ENCODE measurements at places on chromosomes 5 and 9.
A peak's percentile ranks its signal among the peaks of the same experiment; 100 is the strongest.

DNA sequence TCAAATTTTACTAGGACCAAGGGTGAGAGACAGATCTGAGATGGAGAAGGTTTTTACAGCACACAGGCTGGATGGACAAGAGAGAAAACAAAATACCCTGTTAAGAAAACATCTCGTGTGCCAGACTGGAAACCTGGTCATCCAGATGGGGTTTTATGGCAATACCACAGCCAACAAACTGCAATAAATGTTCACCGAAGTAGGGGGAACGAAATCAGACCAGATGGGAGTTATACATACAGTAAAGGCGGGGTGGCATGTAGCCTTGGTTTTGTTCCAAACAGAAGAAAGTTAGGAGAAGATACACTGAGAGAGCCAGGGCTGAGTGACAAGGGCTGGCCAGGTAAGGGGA, 63.3 kb downstream of the DCP2 start:
- no peak for DNase-seq

GRCh38 chr5:134567641-134568336, 42.3 kb downstream of the JADE2 start:
- no peak for DNase-seq

GRCh38 chr5:153122403-153122802, 368.1 kb upstream of the GRIA1 start:
- no peak for DNase-seq

DNA sequence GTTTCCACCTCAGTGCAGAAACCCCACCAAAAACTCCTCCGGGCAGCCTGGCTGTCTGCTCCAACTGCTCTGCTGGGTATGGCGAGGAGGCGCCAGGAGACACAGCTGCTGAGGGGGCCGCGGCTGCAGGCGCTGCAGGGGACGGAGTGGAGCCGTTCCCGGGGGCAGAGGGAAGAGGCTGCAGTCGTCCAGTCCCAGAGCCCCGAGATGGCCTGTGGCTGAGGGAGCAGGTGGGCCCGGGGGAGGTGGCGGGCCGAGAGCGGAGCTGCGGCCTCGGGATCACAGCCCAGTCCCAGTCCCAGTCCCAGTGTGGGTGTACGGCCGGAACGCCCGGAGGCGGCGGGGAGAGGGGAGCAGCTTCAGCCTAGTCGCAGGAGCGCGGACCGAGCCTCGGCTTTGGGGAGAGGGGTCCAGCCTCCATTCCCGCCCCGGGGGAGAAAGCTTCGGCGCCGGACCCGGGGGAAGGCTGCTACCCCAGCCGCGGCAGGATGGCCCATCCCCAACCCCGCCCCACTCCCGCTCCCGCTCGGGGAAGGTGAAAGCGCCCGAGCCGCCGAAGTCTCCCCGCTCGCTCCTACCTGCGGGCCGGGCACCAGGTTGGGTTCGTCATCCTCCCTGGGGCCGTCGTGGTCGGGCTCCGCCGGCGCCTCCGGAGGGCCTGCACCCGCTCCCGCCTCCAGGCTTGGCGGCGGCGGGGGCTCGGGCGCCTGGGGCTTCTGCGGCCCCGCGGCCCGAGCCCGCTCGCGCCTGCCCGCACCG, 513 bp downstream of the FAM193B start:
- peak; percentile 19 for DNase-seq

GRCh38 chr9:107749787-107750444, 260.3 kb upstream of the KLF4 start:
- no peak for DNase-seq

DNA sequence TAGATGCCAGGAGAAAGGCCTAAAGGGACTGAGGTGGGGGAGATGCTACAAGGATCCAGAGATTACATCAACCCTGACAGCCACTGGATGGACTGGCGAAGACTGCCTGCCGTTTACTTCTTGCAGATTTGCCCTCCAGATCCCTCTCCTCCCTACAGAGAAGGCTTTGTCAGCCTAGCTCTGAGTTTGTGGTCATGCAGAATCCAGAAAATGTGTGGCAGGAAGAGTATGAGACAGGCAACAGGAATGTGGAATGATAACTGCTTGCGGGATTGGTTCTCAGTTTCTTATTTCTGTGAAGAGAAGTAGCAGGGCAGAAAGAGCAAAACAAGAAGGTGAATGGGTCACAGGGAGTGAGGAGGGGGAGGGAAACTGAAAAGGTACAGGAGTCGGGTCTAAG, 129.6 kb downstream of the TLE1 start:
- DNase-seq: no peak

GRCh38 chr5:85576666-85577065, 1041.1 kb upstream of the COX7C start:
- no peak for DNase-seq

DNA sequence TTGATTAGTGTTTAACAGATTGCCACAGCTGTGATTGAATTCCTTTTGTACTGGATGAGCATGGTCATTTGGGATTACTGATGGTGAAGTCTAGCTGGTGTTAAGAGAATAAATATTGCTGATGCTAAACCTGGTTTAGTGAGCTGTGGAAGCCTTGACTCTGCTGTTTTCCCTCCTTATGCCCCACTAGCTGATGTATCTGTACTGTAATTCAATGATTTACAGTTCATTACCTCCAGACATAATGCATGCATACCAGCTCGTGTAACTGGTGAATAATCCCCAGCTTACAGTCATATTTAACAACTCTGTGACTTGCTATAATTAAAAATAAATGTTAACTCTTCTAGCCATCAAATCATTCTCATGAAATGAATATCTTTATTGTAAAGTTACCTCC, 1.7 kb upstream of the CMYA5 start:
- DNase-seq: no peak

DNA sequence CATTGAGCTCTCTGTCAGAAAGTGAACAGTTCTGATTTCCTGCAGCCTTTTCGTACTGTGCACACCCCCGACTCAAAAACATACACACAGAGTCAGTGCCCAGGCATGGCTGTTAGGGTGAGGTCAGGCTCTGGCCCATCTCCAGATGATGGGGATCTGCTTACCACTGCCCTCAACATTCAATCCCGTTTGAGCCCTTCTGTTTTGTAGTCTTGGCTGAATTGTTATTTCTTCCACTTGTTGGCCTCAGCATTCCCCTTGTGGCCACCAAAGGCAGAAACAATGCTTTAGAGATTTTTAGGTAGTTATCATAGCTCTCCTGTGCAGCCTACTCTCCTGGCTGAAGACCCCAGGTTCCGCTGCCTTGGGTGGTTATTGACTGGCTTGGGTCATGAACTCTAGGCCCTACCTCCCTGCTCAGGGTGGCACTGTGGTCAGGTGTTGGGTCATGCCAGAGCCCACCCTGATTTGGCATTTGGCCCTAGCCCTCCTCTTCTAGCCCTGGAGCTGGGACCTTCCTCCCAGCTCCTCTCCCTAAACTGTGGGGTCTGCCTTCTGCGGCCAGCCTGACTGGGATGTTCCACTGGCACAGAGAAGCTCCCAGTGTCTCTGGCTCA, 7.8 kb upstream of the MYOZ3 start:
- no peak for DNase-seq

- no peak for DNase-seq
These were observed 291.5 kb downstream of the ZSWIM6 start for GRCh38 chr5:61623401-61624069.

GRCh38 chr9:96048104-96048955, 172.8 kb downstream of the ERCC6L2 start:
- no peak for DNase-seq

DNA sequence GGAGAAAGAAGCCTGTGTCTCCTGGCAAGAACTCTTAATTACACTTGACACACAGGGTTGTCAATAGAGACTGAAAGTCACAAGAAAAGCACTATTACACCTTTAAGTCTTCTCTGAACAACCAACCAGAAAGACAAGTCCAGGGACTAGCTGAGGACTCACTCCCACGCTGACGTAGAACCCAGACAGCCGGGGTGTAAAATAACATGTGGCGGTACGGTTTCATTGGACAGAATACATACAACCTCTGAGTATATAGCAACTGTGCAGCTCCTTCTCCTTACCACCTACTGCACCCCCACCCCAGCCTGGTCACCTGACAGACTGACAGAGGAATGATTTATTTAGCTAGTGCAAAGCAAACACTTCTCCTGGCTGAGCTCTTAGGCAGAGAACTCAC, 103.4 kb upstream of the RASEF start:
- no peak for DNase-seq

DNA sequence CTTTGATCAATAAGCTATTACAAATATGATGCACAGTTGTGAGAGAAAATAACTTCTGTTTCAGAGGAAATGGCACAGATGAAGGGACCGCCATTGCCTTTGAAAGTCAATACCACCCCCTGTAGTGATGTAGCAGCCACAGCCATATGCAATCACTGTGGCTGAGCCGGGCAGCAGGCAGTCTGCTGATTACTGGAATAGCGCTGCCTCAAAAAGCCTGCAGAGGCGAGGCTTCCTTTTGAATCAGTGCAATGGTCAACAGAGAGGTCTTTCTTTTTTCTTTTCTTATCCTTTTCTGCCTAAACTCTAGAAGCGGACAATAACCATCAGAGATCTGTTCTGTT, 265.1 kb upstream of the TAS2R1 start:
- no peak for DNase-seq

DNA sequence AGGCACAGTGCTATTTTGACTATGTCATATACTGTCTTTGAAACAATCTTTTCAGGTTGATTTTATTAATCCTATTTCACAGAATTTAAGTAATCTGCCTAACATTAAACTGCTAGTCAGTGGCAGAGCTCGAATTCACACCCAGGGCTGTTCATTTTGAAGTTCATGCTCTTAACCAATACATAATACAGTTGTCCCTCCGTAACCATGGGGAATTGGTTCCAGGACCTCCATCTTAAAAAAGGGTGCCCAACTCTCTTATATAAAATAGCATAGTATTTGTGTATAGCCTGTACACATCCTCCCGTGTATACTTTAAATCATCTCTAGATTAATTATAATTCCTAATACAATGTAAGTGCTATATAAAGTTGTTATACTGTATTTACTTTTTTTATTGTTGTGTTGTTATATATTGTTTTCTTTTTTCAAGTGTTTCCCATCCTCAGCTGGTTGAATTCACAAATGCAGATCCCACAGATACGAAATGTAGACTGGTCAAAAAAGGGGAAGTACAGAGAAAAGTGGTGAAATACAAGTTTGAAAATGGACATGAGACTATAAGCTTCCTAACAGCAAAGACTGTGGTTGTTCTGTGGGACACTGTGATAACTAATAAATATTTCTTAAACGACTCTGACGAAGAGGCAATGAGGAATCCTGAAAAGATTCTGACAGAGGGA, 18.3 kb downstream of the RFX3 start:
- no peak for DNase-seq

- no peak for DNase-seq
These were observed 181.3 kb downstream of the RAB3C start for GRCh38 chr5:58764199-58764598.

GRCh38 chr9:3863111-3863528, 337.3 kb upstream of the RFX3 start:
- no peak for DNase-seq

- no peak for DNase-seq
These were observed 23.7 kb downstream of the CCDC171 start for GRCh38 chr9:15576350-15577050.

DNA sequence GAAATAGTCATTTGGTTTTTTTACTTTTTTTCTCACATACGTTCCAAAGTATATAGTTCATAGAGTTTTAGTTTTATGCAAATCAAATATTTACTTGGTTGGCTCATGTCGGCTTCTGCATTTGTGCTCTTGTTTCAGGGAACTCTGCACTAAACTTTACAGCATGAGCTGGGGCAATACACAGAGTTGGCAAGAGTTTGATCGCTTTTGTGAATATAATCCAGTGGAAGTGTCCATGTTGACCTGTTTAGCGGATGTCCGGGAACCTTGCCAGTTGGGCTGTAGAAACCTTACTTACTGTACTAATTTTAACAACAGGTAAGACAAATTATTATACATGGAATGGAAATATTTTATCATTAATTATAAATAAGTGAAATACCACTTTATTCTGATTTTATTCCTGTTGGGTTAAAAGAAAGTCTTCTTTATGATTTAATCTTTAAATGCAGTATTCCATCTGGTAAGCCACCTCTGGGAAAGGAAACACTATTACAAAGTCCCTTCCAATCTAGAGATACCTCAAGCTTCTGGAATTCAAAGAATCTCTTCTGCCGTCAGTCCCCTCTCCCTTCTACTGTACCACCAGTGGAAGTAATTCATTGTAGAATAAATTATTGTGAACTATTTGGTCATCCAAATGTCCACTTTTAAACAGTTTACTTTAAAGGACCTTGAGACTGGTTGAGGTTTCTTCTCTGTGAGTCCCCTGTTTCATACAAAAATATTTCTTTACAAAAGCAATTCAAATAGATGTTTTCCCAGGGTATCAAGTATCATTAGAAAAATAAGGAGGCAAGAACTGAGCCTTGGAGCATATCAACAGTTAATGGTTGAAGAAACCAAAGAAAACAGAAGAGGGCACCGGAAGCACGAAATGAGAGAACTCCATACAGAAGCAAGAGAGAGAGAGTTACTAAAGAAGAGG, 45.2 kb upstream of the GLIPR2 start:
- DNase-seq: no peak

DNA sequence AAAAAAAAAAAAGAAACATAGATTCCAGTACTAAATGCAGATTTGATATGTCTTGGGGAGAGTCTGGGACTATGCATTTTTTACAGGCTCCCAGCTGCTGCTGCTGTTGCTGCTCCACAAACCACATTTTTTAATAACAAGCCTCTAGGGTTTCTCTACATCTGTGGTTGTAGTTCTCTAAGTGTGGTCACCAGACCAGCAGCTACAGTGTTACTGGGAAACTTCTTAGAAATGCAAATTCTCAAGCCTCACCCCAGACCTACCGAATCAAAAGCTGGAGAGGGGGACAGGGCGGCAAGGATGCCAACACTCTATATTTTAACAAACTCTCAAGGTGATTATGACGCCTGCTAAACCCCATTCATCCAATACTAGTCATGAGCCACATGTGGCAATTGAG, 293.4 kb upstream of the PTGER4 start:
- DNase-seq: no peak

DNA sequence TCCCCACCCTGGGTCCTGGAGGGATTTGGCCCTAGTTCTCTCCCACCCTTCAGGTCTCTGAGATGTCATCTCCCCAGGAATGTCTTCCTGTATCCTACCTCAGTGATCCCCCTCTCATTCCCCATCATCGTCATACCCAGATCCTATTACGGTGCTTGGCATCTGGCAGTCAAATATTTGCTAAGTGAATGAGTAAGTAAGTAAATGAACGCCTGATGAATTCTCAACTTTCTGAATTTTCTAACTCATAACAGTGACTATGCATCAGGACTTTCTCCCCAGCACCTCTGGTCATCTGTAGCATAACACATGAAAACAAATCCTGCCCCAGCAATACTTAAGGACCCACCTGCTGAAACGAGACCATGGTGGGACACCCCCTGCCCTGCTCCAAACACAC, 244.2 kb downstream of the EBF1 start:
- no peak for DNase-seq

DNA sequence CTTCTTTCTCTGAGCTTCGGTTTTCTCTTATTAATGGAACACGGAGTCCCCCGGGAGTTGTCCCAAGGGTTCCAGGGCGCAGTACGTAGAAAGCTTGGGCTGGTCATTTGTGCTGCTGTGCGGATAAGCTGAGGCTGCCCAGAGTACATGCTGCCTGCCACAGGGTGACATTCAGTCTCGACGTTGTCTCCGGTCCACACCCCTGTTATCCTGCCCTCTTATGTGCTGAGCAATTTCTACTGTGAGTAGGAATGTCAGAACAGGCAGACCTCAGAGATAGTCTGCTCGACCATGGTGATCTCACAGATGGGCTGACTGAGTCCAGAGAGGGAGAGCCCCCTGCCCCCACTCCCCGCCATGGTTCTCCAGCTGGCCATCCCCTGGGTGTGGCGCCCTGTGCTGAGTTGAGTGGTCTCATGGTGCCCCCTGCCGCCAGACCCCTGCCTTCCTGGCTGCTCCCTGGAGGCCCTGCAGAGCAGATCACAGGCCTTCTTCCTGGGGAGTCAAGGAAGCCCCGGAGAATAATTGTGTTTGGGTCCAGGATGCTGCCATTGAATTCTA, 124.0 kb downstream of the RGS3 start:
- DNase-seq: no peak

All from activated CD4-positive, alpha-beta T cell treated with anti-CD3 and anti-CD28 coated beads for 1 hour (primary cell).